D341Med (cell line): ENCODE measurements at places on chromosomes 13 and 19.

- no peak for DNase-seq
Observed at GRCh38 chr13:33031277-33031676, 15.1 kb downstream of the KL start.

GRCh38 chr19:3323026-3323425 lies 43.4 kb upstream of the NFIC start:
- no peak for DNase-seq

DNA sequence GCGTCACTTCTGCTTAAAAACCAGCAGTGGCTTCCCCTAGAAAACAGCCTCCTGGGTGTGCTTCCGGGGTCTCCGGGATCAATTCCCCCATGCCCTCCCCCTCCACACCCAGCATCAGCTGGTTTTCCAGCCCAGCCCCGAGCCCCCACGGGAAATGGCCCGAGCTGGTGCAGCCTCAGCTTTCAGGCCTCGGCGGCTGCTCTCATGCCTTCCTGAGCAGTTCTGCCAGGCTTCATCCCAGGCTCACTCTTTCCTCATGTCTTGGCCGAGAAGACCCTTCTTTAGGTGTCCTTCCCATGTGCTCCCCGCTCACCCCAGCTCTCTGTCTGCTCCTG lies 103.1 kb upstream of the RNF113B start:
- no peak for DNase-seq

DNA sequence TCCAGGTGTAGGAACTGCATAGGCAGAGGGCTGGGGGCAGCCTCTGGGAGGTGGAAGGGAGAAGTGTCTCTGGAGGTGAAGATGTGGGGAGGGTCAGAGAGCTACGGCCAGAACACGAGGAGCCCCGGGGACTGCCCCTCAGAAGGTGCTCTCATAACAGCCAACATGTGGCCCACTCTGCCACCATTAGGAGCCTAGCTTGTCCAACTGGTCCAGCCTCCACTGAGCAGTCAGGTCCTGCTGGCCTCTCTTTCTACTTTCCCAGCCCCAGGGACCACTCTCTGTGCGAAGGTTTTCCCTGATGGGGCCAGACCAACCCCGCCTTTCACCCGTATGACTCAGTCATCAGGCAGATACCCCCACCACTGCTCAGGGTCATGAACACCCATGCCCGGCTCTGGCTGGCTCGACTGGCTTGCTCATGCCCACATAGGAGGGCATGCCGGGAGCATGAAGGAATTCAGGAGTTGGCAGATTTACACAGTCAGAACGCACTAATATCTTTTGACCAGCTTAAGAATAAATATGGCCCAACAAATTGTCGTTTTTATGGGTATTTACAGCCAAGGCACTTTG lies 37.5 kb upstream of the C19orf12 start:
- no peak for DNase-seq

DNA sequence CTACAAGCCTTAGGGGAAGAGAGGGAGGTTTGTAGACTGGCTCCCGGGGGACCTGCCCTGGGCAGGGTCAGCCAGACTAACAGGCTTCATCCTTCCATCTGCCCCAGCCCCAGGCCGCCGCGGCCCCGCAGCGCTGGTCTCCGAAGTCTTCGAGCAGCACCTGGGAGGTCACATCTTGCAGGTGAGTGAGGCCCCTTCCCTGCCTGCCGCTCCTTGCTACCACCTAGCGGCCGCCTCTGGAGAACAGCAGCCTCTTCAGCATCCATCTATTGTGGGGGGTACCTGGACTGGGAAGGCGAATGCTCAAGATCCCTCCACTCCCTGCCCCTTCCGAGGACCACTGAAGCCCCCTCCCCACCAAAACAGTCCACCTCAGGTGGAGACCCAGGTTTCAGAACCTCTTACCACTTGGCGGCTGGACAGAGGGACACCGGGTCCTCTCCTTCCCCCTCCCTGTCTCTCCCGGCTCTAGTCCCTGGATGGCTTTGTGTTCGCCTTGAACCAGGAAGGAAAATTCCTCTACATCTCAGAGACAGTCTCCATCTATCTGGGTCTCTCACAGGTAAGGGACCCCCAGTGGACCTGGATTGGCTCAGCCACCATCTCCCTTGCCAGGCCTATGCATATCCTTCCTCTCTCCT lies 12.7 kb downstream of the NPAS1 start:
- peak; percentile 76 for DNase-seq

- DNase-seq, result no peak
Observed at GRCh38 chr13:106110241-106110855, 425.1 kb downstream of the EFNB2 start.

DNA sequence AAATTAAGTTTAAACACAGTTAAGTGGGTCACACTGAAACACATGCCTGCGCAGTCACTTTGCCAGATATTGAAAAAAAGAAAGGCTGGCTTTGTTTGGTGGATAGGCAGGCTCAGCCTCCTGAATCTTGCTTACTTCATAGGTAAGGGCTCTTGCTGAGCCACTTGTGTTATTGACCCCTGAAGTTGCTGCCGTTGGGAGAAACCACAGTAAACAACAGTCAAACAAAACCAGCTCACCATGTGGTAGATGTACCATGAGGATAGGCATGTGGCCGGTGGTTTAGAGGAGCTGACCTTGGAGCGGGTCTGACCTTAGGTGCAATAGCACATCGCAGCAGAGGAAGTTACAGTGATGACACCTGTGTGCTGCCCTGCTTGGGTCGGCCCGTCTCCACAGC lies 52.2 kb downstream of the SPATA13 start:
- DNase-seq, result no peak

DNA sequence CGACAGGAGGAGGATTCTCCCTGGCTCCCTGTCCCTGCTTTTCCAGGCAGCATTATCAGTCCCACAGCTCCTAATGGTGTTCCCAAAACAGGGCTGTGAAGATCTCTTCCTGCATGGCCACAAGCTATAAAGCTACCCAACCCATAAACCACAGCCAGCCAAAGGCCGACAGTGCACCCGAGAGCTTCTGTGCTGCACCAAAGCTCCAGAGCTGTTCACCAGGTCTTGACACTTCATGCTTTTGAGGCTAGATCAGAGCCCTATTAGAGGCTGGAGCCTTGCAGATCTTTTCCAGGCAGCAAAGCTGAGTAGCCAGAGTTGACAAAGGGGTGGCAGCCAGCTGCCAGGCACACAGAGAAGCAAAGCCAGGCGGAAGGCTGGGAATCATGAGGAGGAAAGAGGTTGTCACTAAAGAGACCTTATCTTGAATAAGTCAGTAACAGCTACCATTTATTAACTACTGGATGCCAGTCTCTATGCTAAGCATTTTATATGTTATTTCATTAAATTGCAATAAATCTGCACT lies 180.4 kb downstream of the KATNAL1 start:
- DNase-seq, result no peak

- DNase-seq, result no peak
Observed at GRCh38 chr19:37907735-37908455, 887 bp downstream of the SIPA1L3 start.

DNA sequence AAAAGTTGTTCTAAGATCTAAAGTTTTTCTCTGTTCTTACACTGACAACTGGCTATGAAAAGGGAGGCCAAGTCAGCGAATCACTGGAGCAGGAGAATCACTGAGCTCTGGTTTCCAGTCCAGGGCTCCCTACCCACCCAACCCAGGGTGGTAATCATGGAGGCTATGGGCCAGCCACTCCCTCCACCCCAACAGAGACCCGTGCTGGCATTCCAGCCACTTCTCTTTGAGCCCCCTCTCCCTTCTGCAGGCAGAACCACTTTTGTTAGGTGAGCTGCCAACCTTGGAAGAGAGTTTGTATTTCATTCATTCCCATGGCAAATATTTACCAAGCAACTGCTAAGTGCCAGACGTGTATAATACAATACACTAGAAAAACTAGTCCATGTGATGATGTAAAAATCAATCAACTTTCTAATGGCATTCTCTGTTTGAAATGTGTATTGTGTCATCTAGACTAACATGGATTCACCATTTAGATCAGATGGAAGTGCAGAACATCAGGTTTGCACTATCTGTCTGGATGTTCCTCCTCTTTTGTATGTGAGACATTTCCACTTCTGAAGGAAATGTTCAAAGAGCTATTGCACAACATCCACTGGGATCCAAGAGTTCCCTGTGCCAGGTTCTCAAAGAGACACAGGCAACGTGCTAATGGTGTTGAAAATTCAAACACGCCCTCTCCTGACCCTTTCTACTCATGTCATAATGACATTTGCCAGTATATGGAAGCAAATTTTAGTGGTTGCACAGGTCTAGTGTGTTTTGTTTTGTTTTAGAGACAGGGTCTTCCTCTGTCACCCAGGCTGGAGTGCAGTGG lies 5.3 kb downstream of the MLNR start:
- no peak for DNase-seq

GRCh38 chr13:112450904-112451240 lies 74.7 kb downstream of the SPACA7 start:
- no peak for DNase-seq

DNA sequence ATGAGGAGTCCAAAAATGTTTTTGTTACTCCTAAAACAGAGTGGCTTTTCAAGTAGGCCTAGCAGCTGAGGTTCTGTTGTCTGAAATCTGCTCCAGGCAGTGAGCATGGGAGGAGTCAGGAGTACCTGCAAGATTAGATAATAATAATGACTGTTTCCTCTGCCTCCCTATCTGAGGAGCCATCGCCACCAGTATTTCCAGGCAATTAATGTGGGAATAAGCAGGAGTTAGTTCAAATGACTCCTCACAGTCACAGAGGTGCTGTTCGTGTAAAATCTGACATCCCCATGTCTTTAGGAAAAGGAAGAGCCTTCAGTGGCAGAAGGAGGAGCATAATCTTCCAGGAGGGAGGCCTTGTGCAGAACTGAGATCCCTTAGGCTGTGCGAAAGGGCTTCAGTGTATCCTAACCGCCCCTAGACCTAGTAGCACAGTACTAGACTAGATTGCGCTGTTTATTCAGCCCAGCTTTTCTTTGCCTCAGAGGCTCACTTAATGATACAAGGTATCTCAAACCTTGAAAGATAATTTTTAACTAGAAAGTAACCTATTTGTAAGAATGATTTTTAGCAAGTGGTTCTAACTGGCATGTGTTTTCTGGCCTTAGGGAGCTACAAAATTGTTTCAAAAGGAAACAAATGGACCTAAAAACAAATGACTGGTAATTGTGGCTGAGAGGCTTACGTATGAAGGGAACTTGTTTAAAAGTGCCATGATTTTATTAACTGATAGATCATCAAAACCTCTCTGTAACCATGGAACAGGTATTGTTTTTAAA lies 49.0 kb downstream of the FREM2 start:
- DNase-seq, result no peak

- DNase-seq, result no peak
Observed at GRCh38 chr19:10583036-10583776, 3.9 kb downstream of the AP1M2 start.

DNA sequence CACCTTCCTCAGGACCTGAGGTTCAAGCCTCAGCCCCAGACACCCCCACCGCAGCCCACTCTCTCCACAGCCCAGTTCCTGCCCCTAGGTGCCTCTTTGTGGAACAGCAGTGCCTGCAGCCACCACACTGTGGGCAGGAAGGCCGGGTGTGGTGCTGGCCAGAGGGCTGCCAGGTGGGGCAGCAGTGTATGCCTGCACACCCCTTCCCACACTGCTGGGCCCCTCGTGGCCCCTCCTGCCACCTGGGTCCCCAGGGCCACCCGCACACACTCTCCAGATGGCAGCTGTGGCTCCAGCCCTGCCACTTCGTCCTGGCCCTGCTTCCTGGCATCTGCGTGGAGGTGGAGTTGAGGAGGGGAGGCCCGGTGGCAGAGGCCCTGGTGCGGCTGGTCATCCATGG lies 35.1 kb downstream of the HPN start:
- DNase-seq, result no peak

GRCh38 chr19:20371911-20372310 lies 193.7 kb downstream of the ZNF737 start:
- DNase-seq, result no peak

GRCh38 chr19:3387645-3388589 lies 21.5 kb downstream of the NFIC start:
- DNase-seq, result peak; percentile 98

- DNase-seq, result no peak
Observed at GRCh38 chr13:112809332-112810315, 119.8 kb downstream of the ATP11A start.

GRCh38 chr19:14478113-14478545 lies 3.0 kb upstream of the PTGER1 start:
- no peak for DNase-seq

DNA sequence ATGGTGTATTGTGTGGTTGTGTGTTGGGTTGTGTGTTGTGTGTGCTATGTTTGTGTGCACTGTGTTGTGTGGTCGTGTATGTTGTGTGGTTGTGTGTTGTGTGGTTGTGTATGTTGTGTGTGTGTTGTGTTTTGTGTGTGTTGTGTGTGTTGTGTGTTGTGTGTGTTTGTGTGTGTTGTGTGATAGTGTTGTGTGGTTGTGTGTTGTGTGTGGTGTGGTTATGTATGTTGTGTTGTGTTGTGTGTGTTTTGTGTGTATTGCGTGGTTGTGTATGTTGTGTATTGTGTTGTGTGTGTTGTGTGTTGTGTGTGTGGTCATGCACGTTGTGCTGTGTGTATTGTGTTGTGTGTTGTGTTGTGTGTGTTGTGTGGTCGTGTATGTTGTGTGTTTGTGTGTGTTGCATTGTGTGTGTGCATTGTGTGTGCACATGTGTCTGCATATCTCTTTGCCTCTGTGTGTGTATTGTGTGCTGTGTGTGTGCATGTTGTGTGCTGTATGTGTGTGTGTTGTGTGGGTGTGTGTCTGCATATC lies 2.9 kb downstream of the C3 start:
- DNase-seq, result no peak

GRCh38 chr19:32068793-32069192 lies 276.6 kb upstream of the ZNF507 start:
- no peak for DNase-seq

- DNase-seq, result no peak
Observed at GRCh38 chr13:74246487-74246886, 112.3 kb upstream of the KLF12 start.

DNA sequence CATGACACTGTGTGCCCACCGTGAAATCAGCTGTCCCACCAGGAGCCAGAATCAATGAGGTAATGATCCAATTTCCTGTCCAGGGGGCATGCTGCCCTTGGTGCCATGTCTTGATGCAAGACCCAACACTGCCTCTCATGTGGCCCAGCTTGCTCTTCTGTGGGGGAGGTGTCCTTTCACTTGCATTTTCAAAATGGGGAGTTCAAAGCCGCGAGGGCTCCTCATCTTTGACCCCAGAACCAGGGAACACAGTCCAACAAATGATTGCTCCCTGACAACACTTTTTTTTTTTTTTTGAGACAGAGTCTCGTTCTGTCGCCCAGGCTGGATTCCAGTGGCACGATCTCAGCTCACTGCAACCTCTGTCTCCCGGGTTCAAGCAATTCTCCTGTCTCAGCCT lies 64.1 kb downstream of the FGF9 start:
- DNase-seq, result no peak

GRCh38 chr19:34336781-34337271 lies 28.2 kb upstream of the GPI start:
- no peak for DNase-seq

- no peak for DNase-seq
Observed at GRCh38 chr13:24056616-24057137, 103.8 kb upstream of the SPATA13 start.
